ENCODE measurements at places on chromosomes 6 and 20.

- DNase-seq: no peak
These were observed 274.3 kb downstream of the TFAP2C start for GRCh38 chr20:56903421-56903820.

DNA sequence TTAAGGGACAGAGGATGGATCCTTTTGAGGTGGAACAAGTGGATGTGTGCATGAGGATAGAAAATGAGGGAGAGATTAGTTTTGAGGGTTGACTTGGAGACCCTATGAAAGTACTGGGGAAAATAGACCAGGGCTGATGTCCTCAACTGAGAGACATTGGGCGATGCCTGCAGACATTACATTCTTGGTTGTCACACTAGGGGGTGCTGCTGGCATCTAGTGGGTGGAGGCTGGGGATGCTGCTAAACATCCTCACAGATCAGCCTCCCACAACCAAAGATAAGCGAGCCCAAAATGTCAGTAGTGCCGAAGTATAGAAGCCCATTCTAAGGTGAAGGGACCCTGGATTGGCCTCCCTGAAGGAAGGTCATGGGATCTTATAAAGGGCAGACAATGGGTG, 63.3 kb downstream of the MOCS1 start:
- no peak for DNase-seq

GRCh38 chr6:139530561-139530960, 156.1 kb upstream of the CITED2 start:
- no peak for DNase-seq

DNA sequence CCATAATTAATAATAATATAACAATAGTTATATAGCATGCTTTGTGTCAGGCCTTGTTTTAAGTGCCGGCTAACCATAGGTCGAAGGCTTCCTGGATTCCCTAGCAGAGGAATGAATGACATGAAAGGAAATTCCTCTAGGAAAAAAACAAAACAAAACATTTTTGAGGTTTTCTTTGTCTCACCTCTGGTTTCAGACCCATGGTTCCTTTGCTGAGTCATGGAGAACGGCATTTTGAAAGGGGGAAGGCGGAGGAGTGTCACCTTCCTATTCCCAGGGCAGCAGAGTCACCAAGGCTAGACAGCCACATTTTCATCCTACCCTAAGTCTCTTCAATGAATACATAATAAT, 25.3 kb upstream of the CCND3 start:
- DNase-seq: no peak

GRCh38 chr6:151808371-151809241, 1.1 kb downstream of the ESR1 start:
- DNase-seq: no peak

DNA sequence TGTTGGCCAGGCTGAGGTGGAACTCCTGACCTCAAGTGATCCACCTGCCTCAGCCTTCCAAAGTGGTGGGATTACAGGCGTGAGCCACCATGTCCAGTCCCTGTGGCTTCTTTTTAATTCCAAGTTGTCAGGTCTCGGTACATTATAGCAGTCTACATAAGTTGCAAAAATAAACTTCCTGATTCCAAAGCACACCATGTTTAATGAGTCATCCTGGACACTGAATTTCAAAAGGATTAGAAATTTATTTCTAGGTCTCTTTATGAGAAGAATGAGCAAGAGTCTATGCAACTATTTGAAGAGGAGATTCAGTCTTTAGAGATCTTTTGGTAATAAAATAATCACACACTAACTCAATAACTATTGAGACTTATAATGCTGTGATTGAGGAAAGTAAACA, 63.9 kb upstream of the MCHR2 start:
- DNase-seq: no peak

DNA sequence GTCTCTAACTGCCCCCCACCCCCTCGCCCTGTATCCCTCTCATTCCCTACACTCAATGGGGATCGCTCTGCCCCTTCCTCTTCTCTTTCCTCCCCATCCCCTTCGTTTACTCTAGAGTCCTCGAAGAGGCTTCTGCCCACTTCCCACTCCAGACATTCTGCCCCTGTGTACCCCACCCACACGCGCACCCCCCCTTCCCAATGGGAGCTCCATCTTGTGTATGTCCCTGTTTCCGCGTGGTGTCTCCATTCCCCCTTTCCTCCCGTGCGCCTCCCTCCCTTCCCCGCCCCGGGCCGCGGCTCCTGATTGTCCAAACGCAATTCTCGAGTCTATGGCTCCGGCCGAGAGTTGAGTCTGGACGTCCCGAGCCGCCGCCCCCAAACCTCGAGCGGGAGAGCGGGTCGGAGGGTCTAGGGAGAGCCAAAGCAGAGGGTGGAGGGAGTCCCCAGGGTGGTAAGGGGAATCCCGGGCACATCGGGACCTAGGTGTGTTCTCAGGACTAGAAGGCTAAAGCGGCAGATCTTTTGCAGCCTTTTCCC, 679 bp upstream of the RING1 start:
- DNase-seq: no peak

DNA sequence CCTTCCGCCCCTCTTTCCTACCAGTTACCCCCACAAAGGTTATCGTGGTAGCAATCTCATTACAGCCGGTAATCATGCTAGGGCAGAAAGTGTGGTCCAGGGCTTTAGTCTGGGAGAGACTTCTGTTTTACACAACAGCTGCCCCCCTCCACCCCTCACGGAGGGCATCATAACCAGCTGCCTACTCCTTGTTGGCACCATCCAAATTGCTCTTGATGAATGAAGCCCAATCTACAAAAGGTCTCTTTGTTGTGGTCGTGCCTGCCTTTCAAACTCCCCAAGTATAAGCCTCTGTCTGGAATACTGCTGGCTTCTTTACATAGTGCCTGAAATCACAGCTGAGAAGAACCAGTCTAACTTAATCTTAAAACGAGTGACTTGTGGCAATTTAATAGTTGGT, 157.9 kb downstream of the INSM1 start:
- no peak for DNase-seq

- DNase-seq: no peak
These were observed 45.1 kb downstream of the KIAA0319 start for GRCh38 chr6:24600903-24601302.

- no peak for DNase-seq
These were observed 48.4 kb downstream of the MTFR2 start for GRCh38 chr6:136201732-136202131.

GRCh38 chr6:84263557-84263956, 36.1 kb upstream of the CEP162 start:
- DNase-seq: no peak

DNA sequence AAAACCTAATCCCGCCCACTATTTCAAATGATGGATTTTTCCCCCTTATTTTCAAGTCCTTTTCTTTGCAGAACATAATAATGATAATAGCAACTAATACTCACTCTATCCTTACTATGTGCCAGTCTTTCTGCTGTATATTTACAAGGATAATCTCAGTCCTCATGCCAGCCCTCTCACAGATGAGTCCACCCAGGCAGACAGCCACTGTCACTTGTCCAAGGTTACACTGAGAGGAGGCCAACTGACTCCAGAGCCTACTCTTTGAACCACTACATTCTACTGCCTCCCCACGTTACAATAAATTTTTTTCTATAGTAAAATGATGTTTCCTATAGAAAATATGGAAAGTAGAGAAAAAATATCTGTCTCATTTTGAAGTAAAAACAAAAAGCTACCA, 30.9 kb downstream of the ELOVL5 start:
- DNase-seq: no peak

GRCh38 chr20:41984031-41984430, 365.9 kb upstream of the CHD6 start:
- DNase-seq: no peak

- DNase-seq: no peak
These were observed 39.6 kb upstream of the GFOD1 start for GRCh38 chr6:13526727-13527670.

GRCh38 chr6:53979468-53980067, 131.7 kb upstream of the MLIP start:
- no peak for DNase-seq

GRCh38 chr6:136445063-136445462, 105.2 kb downstream of the MAP7 start:
- DNase-seq: no peak

- no peak for DNase-seq
These were observed 643.2 kb upstream of the NOX3 start for GRCh38 chr6:156098839-156099238.

DNA sequence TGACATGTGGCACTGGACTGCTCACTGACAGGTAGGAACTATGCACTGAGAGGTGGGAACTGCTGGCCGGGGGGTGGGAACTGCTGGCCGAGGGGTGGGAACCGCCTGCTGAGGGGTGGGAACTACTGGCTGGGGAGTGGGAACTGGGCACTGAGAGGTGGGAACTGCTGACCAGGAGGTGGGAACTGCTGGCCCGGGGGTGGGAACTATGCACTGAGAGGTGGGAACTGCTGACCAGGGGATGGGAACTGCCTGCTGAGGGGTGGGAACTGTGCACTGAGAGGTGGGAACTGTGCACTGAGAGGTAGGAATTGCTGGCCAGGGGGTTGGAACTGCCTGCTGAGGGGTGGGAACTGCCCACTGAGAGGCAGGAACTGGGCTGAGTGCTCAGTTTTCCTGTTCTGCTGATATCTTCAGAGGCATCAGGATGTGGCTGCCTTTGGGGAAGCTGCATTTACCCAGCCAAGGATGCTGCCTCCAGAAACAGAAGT, 90.2 kb downstream of the THBS2 start:
- DNase-seq: no peak

DNA sequence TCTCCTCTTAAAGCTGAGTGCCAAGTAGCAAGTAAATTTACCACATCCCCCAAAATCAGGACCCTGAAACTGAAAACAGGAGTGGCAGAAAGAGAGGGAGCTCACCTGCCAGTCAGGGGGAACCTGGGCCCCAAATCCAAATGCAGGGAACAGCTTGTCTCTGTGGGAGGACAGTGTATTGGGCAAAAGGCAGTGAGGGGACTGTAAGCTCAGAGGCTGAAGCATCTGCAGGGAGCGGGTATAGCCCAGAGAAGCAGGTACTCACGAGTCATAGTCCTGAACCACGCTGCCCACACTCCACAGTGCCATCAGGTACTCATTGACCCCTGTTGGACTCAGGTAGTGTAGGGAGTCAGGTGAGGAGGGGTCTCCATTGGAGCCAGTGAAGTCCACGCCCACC, 15.0 kb downstream of the SPAG4 start:
- DNase-seq: no peak

DNA sequence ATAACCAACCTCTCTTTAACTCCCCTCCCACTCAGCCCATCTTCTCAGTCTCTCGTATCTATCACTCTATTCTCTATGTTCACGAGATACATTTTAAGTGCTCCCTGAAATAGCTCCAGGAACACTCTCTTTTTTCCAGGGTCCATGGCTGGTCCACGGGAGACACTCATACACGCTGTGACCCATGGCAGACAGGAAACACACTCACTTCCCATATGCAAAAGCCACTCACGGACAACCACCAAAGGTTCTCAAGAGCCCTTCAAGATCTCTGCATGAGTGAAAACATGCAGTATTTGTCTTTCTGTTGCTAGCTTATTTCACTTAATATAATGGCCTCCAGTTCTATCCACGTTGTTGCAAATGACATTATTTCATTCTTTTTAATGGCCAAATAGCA, 71.4 kb upstream of the PCSK2 start:
- DNase-seq: no peak

DNA sequence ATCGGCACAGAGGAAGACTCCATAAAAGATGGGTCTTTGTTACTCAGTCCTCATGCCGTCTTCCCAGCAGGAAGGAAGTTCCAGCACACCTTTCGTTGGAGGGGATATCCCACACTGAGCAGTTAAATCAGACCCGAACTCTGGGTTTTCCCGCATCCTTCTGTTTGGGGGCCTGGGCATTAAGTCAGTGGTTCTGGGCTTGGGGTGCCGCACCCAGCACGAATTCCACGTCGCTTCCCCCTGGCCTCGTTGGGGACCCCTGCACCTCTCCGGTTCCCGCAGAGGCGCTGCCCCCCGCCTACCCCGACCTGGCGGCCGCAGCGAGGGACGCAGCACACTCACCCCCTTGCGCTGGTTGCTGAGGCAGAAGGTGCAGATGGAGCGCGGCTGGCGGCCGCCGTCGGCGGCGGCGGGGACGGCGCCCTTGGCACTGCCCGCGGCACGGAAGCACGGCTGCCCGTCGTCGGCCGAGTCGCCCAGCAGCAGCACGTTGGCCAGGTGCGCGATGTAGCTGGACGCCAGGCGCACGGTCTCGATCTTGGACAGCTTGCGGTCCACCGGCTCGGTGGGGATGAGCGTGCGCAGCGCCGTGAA, 641 bp downstream of the TCF15 start:
- DNase-seq: no peak

- DNase-seq: no peak
These were observed 110.2 kb downstream of the NKAIN2 start for GRCh38 chr6:123913863-123914262.

DNA sequence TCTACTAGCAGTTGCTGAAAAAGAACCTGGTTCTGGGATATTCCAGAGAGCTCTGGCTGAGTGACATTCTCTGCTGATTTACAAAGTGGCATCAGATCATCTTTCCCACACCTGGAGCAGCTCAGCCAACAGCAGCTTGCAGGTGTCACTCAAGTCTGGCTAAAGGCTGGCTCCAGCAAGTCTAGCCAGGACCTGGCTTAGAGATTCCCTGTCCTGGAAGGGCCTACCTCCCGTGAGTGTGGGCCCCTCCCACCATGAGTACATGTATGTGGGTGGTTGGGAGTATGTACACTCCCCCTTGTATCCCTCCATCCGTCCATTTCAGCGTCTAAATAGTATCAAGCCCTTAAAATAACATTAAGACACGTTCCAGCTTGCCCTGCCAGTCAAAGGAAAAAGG, 539.3 kb upstream of the ID4 start:
- DNase-seq: no peak

GRCh38 chr6:161439093-161439492, 165.2 kb upstream of the AGPAT4 start:
- DNase-seq: no peak

DNA sequence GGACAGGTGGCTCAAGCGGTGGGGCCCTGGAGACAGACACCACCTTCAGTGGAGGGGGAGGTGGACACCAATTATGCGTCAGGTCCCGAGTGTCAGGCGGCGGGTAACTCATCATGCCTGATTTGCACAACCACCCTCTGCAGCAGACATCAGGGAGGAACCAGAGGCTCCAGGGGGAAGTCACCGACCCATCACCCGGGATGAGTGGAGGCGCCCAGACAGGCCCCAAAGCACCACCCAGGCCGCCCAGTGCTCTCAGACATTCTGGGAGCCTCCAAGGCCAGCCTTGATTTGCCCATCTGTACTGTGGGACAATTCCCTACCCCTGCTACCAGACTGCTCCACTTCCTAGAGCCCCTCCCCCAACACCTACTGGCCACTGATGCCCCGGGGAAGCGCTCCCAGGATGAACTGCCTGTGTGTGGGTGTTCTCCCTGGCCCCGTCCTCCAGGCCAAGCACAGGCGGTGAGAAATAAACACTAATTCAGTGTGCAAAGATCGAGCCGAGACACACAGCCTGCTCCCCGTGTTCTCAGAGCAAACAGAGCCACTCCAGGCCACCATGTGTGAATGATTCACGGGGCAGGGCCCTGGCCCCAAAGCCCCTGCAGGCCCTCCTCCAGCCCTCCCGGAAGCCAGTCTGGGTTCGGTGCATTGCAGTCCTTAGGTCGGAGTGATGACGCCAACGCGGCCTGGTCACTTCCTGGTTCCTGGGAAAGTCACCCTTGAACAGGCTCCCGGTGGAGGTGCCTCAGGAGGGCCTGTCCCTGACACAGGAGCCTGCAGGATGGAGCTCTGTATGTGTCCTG, 107.2 kb downstream of the ASXL1 start:
- no peak for DNase-seq

GRCh38 chr6:101394936-101395335, 1.4 kb downstream of the GRIK2 start:
- no peak for DNase-seq

GRCh38 chr6:169714178-169714577, 10.1 kb downstream of the PHF10 start:
- no peak for DNase-seq
